ENCODE measurements at places on chromosomes 16 and 17. TPM values are rescaled to one million over a fixed set of nuclear protein-coding genes. Genes with fewer than 3 reads are reported as not detected.

The TNFRSF13B gene
- total RNA-seq, result not detected

The CTCF gene
- total RNA-seq, result 25.5 TPM

The NPIPB2 gene
- 0.30 TPM for total RNA-seq

The TBC1D3H gene
- total RNA-seq, result not detected

The MYCBPAP gene
- total RNA-seq, result 0.67 TPM

The TBC1D3E gene
- total RNA-seq, result 0.89 TPM

The TP53TG3F gene
- not detected for total RNA-seq

The ZNF75A gene
- 10.7 TPM for total RNA-seq

The MYL11 gene
- not detected for total RNA-seq
